ENCODE measurements at places on chromosomes 12 and 14.
A peak's percentile ranks its signal among the peaks of the same experiment; 100 is the strongest.

DNA sequence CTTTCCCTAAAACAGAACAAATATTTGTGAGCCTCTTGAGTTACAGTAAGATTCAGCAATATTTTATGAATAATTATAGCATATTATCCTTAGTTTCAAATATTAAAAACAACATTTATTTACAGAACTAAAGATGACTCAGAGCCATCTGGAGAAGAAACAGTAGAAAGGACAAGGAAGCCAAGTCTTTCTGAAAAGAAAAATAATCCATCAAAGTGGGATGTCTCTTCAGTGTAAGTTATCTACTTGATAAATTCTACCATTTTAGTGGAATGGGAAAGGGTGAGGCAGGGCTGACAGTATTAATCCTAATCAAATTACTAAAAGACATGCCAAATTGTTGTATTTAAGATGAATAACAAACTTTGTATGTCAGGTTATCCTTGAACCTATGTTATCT, 88.1 kb downstream of the DNAI7 start:
- no peak for DNase-seq

DNA sequence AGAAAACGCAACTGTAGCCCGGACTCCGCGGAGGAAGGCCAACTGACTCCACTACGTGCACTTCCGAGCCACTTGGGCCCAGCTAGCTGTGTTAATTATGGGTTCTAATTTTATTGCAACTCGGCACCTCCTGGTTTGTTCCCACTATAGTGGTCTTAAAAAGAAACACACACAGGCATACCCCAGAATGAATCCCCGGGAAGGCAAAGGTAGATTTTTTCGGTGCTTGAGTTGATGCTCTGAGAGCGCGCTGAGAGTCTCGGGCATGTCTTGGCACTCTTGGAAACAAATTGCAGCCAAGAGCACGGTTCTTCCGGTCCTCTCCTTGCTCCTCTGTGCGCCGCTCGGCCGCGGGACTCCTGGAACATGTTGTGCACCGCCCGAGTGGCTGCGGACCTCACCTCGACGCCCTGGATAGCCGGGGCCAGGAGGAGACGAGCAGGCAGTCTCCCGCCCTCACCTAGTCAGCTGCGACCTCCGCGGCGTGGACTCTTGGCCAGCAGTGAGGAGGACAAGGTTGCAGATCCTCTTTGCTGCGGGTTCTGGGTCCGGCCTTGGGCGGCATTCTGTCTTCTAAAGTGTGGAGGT, 6.8 kb upstream of the PAX9 start:
- no peak for DNase-seq

DNA sequence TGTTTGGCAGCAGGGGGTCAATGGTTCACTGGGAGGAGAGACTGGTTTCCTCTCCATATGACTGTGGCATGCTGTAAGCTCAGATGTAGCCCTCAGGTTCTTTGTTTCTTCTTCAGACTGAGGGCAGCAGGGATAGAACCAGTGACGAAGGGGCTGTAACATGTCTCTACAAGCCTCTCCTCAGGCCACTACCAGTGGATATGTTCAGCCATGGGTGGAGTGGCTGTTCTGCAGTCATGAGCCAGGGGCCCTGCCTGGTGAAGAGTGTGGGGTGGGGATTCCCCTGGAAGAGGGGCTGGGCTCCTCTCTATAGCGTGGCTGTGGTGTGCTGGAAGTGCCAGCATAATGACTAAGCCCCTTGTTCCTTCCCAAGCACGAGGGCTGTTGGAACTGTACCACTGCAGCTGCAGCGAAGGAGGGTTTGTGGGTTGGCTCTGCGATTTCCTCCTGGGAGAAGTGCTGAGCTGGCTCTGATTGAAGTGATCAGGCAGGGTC, 55.8 kb downstream of the CMAS start:
- DNase-seq = no peak

GRCh38 chr12:62466018-62466593, 520 bp upstream of the MON2 start:
- no peak for DNase-seq

GRCh38 chr12:106288494-106289195, 13.9 kb upstream of the TCP11L2 start:
- DNase-seq = no peak

DNA sequence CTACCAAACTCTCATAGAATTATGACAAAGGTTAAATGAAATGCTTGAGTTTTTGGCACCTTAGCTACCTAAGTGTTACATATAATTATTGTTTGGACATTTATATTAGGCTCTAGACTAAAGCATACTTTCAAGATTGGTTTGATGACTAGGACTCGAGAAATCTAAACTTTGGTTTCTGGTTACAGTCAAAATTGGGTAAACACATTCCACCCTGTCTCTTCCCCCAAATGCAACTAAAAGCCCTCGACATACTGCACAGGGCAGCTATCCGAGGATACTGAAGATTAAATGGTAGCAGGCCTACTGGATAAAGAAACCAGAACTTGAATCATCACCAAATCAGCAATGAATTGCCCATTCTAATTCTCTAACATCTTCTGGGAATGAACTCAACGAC, 369.1 kb downstream of the PRKD1 start:
- DNase-seq = no peak

- peak; percentile 31 for DNase-seq
Observed at GRCh38 chr12:49706351-49707127, 666 bp downstream of the FMNL3 start.

GRCh38 chr12:84982888-84983287, 53.2 kb downstream of the TSPAN19 start:
- no peak for DNase-seq

DNA sequence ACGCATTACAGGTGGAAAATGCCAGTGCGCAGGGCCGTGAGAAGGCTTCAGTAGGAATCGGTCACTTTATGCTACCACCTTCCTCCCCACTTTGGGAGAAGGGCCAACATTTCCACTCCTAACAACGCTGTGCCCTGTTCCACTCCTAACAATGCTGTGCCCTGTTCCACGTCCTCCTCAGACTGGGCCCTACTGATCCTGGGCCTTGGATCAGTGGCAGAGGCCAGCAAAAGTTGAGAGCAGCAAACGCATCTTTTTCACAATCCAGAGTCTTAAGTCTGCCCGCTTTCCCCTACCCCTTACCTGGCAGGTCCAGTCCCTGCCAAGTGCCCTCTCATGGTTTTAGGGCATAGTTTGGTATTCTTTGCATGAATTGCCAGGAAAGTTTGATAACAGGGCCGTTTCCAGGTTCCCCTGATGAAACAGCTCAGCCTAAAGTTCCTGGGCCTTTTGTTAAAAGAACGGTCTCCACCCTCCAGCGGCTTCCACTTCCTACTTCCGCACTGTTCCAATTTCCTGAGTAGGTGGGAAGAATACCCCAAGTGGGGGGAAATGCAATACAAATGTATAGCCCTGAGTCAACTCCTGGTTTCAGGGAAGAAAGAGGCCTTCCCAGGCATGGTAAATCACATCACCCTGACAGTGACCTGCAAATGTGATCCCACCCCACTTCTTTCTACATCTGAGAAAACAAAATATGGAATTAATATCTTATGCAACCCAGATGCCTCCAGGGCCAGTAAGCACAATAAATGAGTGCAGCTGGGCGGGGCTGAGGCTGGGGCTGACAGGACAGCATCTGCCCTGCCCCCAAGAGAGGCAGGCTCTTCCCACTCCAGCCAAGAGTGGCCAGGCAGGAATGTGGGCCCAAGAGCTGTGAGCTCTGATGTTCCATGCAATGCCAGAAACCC, 15.0 kb downstream of the KCTD10 start:
- DNase-seq = no peak

DNA sequence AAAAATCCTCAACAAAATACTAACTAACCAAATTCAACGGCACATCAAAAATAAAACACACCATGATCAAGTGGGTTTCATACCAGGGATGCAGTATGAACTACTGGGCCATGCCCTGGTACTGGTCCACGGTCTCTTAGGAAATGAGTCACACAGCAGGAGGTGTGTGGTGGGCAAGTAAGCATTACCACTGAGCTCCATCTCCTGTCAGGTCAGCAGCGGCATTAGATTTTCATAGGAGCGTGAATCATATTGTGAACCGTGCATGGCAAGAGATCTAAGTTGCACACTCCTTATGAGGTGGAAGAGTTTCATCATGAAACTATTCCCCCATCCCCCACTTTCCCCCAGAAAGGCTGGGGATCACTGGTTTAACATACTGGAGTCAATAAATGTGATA, 6.7 kb upstream of the LGR5 start:
- no peak for DNase-seq

GRCh38 chr14:77055306-77055705, 26.8 kb upstream of the IRF2BPL start:
- no peak for DNase-seq

GRCh38 chr14:55914771-55915170, 203.4 kb upstream of the PELI2 start:
- no peak for DNase-seq

- no peak for DNase-seq
Observed at GRCh38 chr14:93171376-93171775, 13.3 kb downstream of the MOAP1 start.

DNA sequence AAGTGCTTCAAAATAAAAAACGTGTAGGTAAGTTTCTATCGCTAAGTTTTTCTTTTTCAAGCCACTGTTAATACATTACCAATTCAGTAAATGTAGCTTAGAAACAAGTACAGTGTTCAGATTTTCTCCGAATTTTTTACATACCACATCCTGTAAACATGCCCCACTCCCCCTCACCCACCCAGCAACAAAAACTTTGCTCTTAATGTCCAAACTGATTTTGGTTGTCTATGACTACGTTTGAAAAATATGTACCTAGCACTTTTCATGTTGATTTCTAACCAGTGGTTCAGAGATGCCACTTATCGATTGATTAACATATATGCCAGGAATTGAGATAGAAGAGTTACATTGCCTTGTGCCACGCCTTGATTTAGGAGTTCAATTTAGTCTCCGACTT, 663 bp upstream of the LIN7A start:
- DNase-seq = no peak

All from stimulated activated CD4-positive, alpha-beta T cell treated with anti-CD3 and anti-CD28 coated beads, TNF-alpha, amount 100 ng/mL, for 4 hours (primary cell).